ENCODE measurements at places on chromosomes 11 and 22.

GRCh38 chr11:111355956-111356659 lies 23.0 kb downstream of the POU2AF1 start:
- DNase-seq: no peak

DNA sequence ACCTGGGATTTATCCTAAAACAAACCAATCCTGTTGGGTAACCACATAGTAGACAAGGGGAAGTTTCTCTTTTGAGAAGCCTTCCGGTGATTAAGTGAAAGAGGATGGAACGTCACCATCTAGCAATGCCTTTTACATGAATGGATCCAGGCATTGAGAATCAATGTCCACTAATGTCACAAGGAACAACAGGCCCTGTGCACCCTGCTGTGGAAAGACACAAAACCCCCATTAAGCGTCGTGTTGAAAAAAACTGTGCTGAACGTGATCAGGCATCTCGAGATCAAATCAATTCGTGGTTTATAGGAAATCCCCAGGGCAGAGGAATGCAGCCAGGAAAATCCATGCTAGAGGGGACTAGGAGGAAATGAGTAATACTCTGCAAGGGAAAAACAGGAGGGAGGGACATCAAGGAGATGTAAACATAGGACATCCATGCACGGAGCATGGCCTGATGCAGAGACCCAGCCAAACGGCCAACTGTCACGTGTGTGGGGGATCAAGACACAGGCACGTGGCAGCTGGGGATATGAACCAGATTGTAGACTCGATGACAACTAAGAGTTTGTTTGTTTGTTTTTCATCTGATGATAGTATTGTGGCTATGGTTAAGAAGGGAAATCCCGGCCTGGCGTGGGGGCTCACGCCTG lies 38.6 kb upstream of the CARS1 start:
- DNase-seq: no peak

- no peak for DNase-seq
Observed at GRCh38 chr11:29336727-29337575, 679.9 kb downstream of the KCNA4 start.

- peak; percentile 84 for DNase-seq
Observed at GRCh38 chr22:48254311-48254873, 1491.9 kb downstream of the TBC1D22A start.

DNA sequence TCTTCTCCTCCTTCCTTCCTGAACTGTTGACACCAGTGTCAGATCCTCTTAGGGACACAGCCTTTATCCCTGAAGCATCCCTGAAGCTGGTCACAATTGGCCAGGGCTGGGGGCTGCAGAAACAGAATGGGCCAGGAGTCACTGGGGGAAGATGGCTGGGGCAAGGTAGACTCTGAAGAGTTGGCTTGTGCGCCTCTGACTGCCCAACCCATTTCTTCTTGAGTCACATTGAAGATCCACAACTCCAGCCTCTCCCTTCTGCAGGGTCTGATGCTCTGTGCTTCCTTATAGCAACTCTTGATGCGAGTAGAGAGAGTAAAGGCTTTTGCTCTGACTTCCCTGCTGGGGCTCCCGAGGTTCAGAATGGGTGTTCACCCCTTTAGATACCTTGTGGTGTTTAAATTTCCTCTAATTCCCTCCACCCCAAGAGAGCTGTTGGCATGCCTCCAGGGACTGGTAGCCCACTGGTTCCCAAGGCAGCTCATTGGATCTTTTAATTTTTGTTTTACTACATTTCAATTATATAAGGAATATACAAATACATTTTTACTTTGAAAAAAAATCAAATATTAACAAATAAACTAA lies 13.4 kb downstream of the PRDM11 start:
- no peak for DNase-seq

- DNase-seq: no peak
Observed at GRCh38 chr11:66846671-66847091, 3.4 kb downstream of the RCE1 start.

Data from DMS79 (cell line).